ENCODE measurements at places on chromosomes 6 and 20.

- DNase-seq, result no peak
Observed at GRCh38 chr6:161596807-161597520, 323.1 kb upstream of the AGPAT4 start.

DNA sequence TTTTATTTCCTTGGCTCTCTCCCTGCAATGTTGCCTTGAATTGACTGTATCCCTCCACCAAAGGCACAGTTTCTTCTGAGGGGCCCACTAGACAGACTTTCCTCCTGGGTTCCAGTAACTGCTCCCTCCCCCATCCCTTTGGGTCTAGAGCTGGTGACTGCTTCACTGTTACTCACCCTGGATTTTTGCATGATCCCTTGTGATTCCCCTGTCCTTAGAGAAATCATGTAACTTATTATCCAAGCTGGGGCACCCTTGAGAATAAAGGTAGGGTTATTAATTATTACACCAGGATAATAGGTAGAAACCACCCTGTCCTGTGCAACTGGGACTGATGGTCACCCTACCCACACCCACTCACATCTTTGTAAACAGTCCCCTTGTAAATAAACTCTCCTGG, 67.5 kb upstream of the FYN start:
- no peak for DNase-seq

DNA sequence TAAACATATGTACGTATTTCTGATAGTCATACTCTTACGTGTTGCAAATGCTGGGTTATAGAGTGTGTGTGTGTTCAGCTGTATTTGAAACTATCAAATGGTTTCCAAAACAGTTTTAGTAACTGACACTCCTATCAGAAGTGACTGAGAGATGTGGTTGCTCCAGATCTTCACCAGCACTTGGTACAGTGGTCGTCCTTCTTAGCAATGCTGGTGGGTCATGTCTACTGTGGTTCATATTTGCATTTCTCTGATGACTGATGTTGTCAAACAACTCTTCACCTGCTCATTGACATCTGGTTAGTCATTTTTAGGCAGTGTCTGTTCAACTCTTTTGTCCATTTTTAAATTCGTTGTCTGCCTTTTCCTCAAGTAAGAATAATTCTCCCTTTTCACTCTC, 259.3 kb downstream of the KIF16B start:
- no peak for DNase-seq

DNA sequence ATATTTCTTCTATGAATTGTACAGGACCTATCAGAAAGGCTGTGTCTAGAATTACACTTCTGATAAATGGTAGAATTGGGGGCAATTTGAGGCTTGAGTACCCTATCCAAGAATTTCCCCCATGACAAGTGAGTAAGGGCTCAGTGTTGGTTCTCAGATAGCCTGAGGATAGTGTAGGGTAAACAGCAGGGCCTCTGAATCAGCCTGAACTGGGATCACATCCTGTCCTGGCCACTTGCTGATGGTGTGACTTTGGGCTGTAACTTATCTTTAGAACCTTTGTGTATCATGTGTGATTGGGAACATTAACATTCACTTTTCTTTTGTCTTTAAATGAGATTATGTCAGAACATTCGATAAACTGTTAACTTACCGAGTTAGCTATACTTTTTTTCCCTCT, 151.0 kb downstream of the CLIC5 start:
- DNase-seq, result no peak

DNA sequence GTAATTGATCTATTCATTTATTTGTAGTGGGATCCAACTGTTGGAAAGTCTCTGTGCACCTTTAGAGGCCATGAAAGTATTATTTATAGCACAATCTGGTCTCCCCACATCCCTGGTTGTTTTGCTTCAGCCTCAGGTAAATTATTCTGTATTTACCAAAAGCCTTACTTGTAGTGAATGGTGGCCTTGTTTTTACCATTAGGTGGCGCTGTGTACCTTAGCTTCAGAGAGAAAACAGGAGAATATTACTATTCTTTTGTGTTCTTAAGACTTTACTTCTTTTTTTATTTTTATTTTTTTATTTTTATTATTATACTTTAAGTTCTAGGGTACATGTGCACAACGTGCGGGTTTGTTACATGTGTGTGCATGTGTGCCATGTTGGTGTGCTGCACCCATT, 23.7 kb downstream of the PEX7 start:
- DNase-seq, result peak; percentile 34

DNA sequence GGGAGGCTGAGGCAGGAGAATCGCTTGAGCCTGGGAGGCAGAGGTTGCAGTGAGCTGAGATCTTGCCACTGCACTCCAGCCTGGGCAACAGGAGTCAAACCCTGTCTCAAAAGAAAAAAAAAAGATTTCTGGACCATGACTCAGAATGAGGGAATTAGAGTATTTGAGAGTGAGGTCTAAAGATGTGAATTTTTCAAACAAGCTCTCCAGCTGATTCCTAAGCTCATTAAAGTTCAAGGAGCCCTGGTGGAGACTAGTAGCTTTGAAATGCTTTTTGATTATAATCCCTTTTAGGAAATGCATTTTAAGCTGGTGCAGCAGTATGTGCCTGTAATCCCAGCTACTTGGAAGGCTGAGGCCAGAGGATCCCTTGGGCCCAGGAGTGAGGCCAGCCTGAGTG, 21.8 kb upstream of the SRF start:
- no peak for DNase-seq

DNA sequence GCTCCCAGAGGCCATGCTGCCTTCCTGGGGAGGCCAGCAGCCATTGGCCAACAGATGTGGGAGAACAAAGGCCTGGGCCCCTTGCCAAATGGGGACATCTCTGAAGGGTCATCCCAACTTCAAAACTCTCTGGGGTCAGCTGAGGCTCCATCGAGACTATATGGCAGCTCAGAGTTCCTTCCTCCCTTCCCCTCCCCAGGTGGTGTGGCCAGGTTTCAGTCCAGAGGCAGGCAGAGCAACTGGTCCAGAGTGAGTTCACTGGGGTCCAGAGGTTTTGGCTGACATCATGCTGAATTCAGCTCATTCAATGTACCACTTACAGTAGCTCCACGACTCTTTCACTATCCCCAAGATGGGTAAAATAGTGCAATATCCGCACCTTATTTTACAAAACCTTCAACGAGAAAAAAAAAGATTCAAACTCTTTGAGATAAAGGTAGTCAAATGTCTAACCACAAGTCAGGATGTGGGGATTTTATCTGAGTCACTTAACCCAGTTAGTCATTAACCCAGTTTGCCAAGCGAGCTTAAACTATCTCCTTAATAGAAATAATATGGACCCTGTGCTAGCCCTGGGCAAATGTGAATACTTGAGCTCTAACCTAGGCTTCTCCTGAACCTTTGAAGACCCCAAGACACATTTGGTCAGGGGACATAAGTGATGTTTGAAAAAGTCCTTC, 108.4 kb upstream of the PLEKHG1 start:
- no peak for DNase-seq

DNA sequence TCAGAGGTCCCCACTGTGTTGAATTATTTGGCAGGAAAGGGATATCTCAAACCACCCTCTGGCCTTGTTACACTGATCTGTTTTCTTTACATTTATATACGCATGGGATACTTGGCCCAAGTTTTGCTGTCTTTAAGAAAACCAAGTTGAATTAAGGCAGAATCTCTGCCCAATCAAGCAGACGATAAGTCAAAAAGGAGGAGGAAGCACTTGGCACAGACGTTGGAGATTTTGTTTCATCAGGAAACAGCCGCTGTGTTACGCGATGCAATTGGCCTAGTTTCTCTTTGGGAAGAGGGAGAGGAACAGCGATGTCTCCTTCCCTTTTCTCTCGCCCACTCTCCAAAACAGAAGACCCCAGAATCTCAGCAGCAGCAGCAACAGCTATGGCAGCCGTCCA, 20.2 kb upstream of the NAA20 start:
- DNase-seq, result no peak

GRCh38 chr20:45253261-45253660, 1.1 kb downstream of the SLPI start:
- DNase-seq, result no peak

- no peak for DNase-seq
Observed at GRCh38 chr6:157725836-157726235, 97.2 kb upstream of the SNX9 start.

DNA sequence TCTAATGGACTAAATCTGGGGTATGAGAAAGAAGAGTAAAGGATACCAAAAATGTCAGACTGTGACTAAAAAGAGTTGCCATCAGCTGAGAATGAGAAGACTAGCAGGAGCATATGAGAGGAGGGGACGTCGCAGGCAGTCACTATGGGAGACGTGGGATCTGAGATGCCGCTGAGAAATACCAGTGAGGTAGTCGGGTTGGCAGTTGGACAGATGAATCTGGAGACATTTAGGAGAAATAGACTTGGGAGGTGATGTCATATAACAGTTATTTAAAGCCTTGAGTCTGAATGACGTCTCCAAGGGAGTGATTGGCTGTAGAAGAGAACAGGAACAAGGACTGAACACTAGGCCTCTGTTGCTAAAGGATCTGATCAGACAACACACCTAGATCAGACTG, 51.5 kb upstream of the TRIM26 start:
- no peak for DNase-seq

DNA sequence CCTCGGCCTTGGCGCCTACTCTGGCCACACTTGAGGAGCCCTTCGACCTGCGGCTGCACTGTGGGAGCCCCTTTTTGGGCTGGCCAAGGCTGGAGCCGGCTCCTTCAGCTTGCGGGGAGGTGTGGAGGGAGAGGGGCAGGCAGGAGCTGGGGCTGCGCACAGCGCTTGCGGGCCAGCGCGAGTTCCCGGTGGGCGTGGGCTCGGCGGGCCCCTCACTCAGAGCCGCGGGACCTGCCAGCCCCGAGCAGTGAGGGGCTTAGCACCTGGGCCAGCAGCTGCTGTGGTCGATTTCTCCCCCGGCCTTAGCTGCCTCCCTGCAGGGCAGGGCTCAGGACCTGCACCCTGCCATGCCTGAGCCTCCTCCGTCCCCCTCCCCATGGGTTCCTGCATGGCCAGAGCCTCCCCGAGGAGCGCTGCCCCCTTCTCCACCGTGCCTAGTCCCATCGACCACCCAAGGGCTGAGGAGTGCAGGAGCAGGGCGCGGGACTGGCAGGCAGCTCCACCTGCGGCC, 136.8 kb downstream of the EPHA7 start:
- no peak for DNase-seq

- no peak for DNase-seq
Observed at GRCh38 chr6:39933669-39934130, 562 bp downstream of the MOCS1 start.

- DNase-seq, result no peak
Observed at GRCh38 chr6:6559994-6560570, 28.4 kb upstream of the LY86 start.

- no peak for DNase-seq
Observed at GRCh38 chr6:18742406-18742805, 355.3 kb downstream of the RNF144B start.

DNA sequence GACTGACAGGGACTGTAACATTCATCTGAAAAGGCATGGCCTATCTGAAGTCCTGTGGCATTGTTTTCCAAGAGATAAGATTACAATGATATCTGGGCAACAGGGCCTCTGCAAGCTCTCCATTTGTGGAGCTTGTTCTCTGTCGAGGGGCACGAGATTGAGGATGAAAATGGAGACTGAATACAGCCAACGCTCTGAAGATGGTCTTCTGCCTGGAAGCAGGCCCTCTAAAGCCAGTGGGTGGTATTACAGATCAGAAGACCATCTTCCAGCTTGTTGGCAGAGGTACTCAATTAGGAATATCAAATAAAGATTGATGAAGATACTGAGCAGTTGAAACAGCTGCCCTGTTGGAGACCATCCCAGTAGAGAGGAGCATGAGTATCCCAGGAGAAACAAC, 288.2 kb downstream of the CENPW start:
- DNase-seq, result no peak

- no peak for DNase-seq
Observed at GRCh38 chr20:46631874-46632446, 19.3 kb downstream of the SLC13A3 start.

DNA sequence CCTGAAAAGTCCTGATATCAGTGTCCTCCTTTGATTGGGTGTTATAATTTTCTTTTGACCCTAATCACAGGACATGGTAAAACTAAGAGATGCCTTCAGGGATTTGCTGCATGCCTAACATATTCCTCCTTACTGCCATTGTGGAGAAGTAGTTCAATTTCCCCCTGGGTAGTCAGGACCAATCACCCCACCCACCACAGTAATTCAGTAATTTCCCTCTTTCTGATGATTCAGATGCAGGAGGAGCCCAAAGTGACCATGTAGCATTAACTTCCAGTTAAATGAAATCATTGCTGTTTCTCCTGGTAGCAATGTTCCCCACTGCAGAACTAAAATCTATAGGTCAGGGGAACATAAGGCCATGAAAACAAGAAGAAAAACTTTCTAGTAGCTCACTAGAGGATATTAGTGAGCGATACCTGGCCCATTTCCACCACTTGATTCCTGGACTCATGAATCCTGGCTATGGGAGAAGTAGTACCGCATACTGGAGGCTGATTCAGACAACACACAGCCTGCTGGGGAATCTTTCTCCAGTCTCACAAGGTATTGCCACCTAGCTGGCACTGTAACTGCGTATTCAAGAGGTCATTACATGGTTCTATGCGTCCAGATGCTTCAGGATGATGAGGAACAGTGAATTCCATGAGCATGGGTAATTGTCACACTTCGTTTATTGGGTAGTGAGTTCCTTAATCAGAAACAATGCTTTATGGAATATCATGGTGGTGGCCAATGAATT, 561.2 kb downstream of the HAO1 start:
- DNase-seq, result no peak

DNA sequence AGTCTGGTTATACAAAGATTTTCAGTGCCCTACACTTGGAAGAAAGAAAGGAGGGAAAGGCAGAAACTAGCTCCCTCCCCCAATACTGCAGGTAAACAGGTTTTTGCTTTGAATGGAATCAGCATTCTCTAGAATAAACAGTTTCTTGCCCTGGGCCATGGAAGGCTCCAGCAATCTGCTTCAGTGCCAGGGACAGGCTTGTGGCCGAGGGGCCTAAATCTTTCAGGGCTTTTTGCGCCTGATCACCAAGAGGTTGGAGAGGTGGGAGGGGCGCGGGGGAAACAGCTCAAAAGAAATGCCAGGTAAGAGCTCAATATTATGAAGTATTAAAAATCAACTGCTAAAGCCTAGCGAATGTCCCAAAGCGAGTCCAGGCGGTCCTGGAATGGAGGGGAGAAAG, 23.8 kb downstream of the TFAP2B start:
- no peak for DNase-seq

GRCh38 chr6:130958468-130958867, 104.6 kb downstream of the EPB41L2 start:
- no peak for DNase-seq

- DNase-seq, result no peak
Observed at GRCh38 chr6:142879076-142879475, 65.9 kb downstream of the HIVEP2 start.

DNA sequence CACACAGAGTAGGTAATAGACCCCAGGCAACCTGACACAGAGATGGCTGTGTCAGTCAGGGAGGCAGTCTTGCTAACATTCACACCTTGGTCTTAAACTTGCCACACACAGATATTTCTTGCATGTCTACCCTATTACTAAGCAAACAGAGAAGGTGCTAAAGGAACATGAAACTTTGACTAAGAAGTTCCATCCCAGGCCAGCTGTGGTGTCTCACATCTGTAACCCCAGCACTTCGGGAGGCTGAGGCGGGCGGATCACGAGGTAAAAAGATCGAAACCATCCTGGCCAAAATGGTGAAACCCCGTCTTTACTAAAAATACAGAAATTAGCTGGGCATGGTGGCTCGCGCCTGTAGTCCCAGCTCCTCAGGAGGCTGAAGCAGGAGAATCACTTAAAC, 222.4 kb upstream of the JARID2 start:
- DNase-seq, result no peak

- no peak for DNase-seq
Observed at GRCh38 chr6:38549795-38550194, 89.9 kb downstream of the BTBD9 start.
